ENCODE measurements at places on chromosomes 2 and 18.

DNA sequence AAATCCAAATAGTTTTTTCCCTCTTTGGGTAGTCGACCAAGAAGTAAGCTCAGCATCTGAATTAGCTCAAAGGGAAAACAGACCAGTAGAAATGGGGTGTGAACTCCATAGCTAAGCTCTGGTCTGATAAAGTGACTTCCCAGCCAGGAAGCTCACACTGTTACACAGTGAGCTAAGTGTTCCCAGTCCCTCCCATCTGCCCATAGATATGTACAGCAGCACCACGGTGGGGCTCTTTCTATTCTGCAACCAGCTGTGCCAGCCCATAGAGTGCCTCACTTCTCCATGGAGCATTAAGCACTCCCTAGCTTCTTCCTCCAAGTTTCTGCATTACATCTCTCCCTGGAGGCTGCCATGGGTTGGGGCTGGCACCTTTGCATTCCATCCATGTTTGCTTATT lies 27.6 kb upstream of the NEMP2 start:
- no peak for DNase-seq

- DNase-seq, result no peak
Observed at GRCh38 chr2:132760405-132760804, 90.4 kb upstream of the LYPD1 start.

- DNase-seq, result no peak
Observed at GRCh38 chr18:65955747-65956146, 204.9 kb downstream of the CDH7 start.

GRCh38 chr2:22673529-22673928 lies 711.5 kb upstream of the KLHL29 start:
- no peak for DNase-seq

- no peak for DNase-seq
Observed at GRCh38 chr2:115533081-115533480, 1090.6 kb downstream of the DPP10 start.

GRCh38 chr2:203797712-203798111 lies 69.9 kb upstream of the CTLA4 start:
- no peak for DNase-seq

DNA sequence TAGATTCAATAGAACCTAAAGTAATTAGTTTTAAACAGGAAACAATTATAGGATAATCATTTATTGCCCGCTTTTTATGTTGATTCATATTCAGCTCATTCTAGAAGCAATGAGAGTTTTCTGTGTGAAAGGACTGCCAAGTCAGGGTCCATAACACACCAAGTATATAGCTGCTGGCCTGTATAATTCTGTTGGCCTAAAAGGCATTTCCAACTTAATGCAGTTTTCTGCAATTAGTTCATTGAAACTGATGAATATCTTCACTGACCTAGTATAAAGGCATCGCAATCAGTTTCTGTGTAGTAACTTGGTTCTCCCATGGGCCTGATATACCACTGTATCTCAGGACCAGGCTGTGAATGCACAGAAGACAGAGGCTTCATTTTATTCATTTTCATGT lies 69.1 kb upstream of the GRB14 start:
- DNase-seq, result no peak

- DNase-seq, result no peak
Observed at GRCh38 chr2:80393991-80394390, 89.4 kb upstream of the LRRTM1 start.

- no peak for DNase-seq
Observed at GRCh38 chr2:157830696-157831570, 45.2 kb downstream of the ACVR1 start.

DNA sequence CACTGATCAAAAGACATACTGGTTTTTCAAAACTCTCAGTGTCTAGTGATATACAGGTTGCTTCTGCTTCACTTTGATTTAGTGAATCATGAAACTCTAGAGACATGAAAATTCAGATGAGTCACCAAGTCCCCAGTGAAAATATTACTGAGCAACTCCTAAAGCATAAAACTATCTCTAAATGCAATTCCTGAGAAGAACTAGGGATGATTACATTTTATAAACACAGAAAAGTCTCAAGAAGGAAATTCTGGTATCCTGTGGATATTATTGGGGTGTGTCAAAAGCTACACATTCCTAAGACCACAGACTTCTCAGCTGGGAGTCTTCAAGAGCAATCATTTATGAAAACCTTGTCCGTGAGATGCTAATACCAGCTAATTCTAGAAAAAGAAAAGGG lies 9.7 kb downstream of the LRRTM4 start:
- DNase-seq, result no peak

DNA sequence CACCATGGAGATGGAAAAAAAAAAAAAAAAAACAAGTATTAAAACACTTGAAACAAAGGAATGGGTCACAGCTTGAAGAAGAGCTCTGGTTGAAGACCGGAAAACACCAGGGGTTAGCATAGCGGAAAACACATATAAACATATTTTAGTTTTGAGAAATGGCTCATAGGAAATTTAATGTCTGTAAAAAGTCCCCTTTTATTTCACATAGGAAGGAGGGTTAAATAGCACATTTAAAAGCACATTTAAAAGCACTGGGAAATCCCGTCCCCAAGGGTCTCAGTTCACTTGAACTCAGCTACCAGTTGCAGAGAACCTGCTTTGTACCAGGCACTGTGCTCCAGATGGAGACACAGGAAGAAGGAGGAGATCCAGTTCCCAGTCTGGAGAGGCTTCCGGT lies 65.5 kb downstream of the KCNE4 start:
- no peak for DNase-seq

GRCh38 chr2:3377279-3377611 lies 373 bp downstream of the EIPR1 start:
- no peak for DNase-seq

DNA sequence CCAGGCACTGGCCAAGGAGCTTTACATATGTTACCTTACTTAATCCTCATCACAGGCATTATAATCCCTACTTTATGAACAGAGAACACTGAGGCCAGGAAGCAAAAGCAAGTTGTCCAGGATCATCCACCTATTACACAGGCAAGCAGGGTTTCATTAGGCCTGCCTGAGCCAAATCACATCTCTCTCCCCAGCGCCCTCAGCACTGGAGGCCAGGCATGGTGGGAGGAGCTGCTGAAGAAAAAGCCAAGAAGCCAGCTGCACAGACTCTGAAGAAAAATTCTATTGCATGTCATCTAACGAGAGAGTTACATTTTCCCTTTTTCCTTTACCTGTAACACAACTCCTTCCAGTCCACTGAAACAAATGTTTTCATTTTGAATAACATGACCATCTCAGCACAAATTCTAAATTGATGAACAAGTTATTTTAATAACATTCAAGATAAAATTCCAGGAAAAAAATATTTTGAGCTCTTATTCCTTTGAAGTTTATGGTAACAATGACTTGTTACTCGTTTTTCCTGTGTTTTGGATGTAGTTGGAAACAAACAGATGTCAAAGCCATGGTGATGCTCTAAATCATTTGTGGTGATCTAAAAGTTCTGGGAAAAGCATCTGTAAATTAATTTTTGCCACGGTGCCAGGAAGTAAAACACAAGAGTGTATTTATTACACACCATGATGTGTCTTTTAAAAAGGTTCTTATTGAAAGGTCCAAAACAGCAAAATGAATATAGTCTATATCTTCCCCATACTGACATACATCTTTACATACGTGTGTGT lies 139.0 kb upstream of the ITGB6 start:
- DNase-seq, result no peak

GRCh38 chr2:74515981-74516633 lies 1.9 kb downstream of the TLX2 start:
- DNase-seq, result peak; percentile 71

DNA sequence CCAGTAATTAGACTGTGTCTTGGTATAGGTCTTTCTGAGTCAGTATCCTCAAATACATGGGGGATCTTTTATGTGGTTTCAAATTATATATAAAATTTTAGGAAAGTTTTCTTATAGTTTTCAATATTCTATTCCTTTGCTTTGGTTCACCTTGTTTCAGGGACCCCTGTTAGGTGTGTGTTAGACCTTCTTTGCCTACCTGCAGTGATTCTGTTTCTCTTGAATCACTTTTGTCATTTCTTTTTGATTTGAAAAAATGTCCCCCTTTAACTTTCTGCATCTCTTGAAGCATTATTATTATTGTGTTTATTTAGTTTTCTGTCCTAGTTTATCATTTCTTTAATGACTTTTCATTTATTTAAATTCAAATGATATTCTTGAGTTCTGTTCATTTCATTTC lies 98.7 kb downstream of the FHOD3 start:
- no peak for DNase-seq

- DNase-seq, result no peak
Observed at GRCh38 chr2:127431408-127432023, 13.3 kb downstream of the PROC start.

DNA sequence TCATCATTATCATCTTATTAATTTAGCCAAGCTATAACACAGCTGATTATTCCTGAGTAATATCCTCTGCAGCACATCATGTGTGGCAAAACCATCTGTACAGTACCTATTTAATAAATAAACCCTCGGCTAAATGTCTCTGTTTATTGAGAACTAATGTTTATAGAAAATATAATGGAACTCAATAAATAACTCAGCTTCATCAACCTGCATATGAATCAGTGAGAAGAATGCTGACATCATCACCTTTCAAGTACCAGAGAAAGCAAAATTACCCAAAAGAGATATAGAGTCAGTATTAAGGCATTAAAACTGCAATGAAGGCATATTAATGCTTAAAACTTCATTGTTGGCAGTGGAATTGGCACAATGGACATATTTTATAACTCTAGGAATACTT lies 558.3 kb downstream of the PLCL1 start:
- DNase-seq, result no peak

- DNase-seq, result no peak
Observed at GRCh38 chr18:45245091-45245511, 370.2 kb upstream of the SLC14A2 start.

- DNase-seq, result no peak
Observed at GRCh38 chr2:210768329-210768910, 212.0 kb downstream of the CPS1 start.

DNA sequence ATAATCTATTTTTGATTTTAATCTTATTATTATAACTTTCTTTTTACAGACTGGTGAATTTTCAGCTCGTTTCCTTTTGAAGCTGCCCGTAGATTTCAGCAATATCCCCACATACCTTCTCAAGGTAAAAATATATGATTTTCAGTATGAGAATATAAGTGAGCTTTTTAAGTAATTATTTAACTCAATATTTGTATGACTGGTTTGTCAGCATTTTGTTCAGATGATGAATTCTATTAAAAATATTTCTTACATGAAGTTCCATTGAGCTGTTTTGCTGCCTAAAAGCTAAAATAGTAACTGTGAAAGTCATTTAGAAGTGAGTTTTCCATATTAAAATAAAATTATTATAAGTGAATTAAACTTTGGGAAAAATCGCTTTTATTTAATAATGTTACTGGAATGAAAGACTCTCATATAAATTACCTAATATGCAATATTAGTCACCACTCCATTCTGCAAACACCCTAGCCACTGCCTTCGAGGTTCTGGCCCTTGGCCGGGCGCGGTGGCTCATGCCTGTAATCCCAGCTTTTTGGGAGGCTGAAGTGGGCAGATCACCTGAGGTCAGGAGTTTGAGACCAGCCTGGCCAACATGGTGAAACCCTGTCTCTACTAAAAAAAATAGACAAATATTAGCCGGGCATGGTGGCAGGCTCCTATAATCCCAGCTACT lies 155.3 kb downstream of the BABAM2 start:
- no peak for DNase-seq

DNA sequence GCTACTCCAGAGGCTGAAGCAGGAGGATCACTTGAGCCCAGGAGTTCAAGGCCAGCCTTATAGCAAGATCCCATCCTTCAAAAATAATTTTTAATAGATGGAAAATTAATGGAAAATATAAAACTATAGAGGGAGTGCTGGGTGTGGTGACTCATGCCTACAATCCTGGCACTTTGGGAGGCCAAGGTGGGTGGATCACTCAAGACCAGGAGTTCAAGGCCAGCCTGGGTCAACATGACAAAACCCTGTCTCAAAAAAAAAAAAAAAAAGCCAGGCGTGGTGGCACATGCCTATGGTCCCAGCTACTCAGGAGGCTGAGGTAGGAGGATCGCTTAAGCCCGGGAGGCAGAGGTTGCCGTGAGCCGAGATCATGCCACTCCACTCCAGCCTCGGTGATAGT lies 48.0 kb downstream of the AP1S3 start:
- no peak for DNase-seq

- no peak for DNase-seq
Observed at GRCh38 chr2:239588451-239589269, 187.8 kb upstream of the HDAC4 start.

- DNase-seq, result no peak
Observed at GRCh38 chr2:145341536-145341935, 821.6 kb upstream of the ZEB2 start.

- no peak for DNase-seq
Observed at GRCh38 chr2:8684540-8684877, 2.7 kb downstream of the ID2 start.

GRCh38 chr2:230872968-230873660 lies 8.4 kb downstream of the ITM2C start:
- no peak for DNase-seq

DNA sequence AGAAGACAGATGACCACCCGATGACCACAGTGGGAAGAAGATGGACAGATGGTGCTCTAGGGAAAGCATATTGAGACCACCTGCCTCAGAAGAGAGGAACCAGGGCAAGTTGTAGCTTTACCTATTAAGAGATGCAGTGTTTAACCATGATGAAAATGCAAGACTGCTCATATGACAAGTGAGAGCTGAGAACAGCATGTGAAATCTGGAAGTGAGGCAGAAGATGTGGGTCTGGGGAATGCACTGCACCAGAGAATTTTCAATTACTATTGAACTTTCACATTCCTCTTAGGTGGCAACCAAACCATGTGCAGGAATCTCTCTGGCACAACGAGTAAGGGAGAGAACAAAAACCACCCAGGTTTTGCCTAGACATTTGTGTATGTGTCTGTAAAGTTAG lies 184.8 kb upstream of the CRIM1 start:
- DNase-seq, result no peak

DNA sequence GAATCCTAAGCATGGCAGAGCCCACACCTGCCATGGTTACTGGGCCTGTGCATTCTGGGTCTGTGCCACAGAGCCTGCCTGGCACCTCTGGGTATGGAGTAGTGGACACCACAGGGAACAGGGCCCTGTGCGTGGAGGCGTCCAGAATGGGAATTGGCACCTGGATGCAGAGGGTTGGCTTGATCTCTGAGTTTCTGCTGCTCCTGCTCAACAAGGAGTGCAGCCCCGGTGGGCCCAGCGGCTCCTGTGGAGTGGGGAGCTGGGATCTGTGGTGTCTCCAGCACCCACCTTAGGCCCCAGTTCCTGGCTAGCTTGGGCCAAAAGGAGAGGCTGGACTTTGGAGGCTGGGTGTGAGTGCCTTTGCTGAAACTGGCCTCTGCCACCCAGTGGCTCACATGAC lies 7.9 kb upstream of the ANKRD62 start:
- no peak for DNase-seq

- DNase-seq, result no peak
Observed at GRCh38 chr18:3083766-3084165, 70.8 kb upstream of the LPIN2 start.

GRCh38 chr18:61770279-61770678 lies 122.5 kb downstream of the RNF152 start:
- DNase-seq, result no peak

GRCh38 chr2:65799141-65799854 lies 366.9 kb upstream of the SPRED2 start:
- DNase-seq, result no peak

- DNase-seq, result no peak
Observed at GRCh38 chr2:139964721-139965440, 1184.7 kb upstream of the NXPH2 start.

GRCh38 chr2:119940856-119941255 lies 72.0 kb upstream of the EPB41L5 start:
- DNase-seq, result no peak

Data from stimulated activated CD4-positive, alpha-beta T cell treated with anti-CD3 and anti-CD28 coated beads, Interleukin-1b, Interleukin-23, amount 100 ng/mL, for 4 hours (primary cell).